ENCODE measurements at places on chromosomes 5 and 9.

DNA sequence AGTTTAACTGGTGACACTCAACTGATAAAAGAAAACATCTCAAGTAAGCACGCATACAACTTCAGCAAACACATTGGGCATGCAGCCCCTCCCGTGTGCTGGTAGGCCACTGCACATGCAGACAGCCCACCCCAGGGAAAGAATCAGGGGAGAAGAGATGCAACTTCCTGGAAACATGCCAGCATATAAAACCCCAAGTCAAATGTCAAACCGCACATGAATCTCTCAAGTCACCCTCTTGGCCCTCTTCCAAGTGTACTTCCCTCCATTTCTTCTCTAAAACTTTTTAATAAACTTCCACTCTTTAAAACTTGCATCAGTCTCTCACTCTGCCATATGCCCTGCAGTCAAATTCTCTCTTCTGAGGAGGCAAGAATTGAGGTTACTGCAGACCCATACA is 732.7 kb downstream of the SEMA5A start:
- DNase-seq, result no peak

GRCh38 chr9:121890746-121891145 is 202.4 kb downstream of the TTLL11 start:
- DNase-seq, result no peak

DNA sequence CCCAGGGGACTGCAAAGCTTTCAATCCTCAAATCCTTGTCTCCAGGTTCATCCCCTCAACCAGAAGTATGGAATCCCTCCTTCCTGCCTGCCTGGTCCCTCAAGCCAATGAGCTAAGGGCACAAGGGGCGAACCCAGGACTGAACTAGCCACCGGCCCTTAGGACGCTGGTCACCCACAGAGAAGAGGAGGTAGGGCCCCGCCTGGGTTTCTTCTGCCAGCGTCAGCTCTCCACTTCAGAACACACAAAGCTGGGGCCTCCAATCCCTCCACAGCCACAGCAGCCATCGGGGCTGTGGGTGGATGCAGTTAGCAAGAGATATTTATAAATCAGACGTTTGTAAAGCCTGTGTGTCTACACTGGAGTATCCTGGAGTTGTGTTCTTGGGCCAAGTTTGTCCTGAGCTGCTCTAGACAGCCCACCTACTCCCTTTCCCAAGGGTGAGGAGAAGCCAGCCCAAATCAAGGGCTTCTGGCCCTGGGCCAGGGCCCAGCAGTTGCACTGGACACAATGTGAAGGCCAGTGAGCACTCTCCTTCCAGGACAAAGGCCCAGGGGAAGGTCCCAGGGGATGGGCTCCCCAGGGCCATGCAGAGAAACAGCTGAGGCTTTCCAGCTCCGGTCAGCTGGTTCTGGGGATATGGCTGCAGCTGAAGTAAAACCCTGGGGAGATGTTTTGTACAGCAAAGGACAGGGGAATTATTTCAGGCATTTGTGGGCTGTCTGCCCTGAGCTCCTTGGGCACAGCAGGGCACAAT is 18.9 kb downstream of the AMBP start:
- DNase-seq, result peak; percentile 17

GRCh38 chr5:177132136-177133095 is 1.2 kb upstream of the NSD1 start:
- peak; percentile 31 for DNase-seq

DNA sequence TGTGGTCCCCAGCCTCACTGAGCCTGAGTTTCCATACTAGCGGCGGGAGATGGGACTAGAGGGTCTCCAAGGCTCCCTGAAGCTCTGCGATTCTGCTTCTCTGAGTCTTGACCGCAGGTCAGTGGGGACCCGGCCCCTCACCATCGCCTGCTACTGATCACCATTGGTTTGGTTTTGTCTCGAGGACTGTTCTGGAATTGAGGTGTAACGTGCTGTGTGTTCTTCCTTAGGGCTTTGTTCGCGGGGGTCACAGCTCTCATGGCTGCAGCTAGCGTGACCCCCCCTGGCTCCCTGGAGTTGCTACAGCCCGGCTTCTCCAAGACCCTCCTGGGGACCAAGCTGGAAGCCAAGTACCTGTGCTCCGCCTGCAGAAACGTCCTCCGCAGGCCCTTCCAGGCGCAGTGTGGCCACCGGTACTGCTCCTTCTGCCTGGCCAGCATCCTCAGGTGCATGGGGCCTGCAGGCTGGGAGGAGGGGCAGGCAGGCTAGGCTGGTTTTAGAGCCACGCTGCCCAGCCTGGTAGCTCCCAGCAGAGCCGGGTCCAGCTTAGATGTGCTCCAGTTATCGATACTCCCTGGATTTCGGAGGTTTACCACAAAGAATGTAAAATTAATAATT is 12.3 kb downstream of the TRAF2 start:
- DNase-seq, result no peak

DNA sequence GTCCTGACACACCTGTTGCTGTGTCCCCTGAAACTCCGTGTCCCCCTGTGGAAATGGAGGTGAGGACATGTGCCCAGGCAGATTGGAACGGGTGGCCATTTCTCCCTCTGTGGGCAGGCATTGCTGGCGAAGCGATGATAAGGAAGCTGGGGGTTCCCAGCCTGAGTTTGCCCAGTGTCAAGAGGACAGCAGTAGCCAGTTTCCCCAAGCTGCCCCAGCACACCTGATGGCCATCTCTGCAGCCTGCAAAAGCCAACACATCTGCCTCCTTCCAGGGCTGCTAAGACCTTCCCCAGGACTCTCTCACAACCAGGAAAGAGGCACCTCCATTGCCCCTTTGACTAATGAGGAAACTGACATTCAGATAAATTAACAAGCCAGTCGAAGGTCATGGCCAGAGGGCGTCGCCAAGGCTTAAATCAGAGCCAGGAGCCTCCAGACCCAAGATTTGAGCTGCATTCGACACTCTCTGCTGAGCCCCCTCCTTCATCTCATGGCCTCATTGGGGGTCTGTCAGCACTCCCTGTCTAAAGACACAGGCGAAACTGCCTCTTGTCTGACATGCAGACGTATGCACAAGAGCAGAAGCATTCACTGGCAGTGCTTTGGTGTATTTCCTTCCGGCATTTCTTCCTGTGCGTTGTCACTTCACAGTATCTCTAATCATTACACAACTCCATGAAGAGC is 10.4 kb upstream of the WNK2 start:
- peak; percentile 27 for DNase-seq

- no peak for DNase-seq
Measured at GRCh38 chr5:80904533-80905187, 55.5 kb upstream of the RASGRF2 start.

Measured in CD8-positive, alpha-beta T cell (primary cell).